NCI-H446 (cell line): ENCODE measurements at places on chromosomes 12 and 14.

- DNase-seq: no peak
Observed at GRCh38 chr12:80821513-80822000, 104.8 kb downstream of the MYF5 start.

GRCh38 chr12:44972746-44973421 lies 78.0 kb downstream of the DBX2 start:
- DNase-seq: peak; percentile 9

DNA sequence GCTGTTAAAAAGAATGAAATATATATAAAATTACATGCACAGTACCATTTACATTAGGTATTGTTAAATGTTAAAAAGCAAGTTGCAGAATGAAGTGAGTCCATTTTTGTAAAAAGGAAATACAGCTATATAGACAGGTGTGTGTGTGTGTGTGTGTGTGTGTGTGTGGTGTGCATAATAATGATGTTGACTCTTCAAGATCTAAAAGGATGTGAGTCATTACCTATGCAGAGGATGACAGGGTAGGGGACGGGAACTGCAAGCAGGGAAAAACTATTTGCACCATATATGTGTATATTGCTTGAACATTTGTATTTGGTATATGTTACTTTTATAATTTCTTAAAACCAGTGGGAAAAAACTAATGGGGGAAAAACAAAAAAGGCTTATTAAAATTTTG lies 3.1 kb downstream of the C14orf39 start:
- no peak for DNase-seq

DNA sequence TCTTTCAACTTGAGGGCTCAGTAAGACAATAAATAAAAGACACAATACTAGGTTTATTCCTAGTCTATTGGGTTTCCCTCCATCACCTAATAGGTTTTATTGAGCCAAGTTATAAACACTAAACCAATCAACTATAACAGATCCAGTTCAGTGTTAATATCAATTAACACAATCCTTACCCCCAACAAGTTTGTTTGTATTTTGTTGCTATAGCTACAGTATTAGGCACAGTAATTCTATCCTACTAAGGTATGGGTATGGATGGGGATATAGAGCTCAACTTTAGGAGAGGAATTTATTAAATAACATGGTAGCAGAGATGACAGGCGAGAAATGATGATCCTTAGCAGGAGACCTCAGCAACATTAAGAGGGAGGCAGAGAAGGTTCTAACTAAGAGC lies 13.3 kb downstream of the PPP4R3A start:
- no peak for DNase-seq

DNA sequence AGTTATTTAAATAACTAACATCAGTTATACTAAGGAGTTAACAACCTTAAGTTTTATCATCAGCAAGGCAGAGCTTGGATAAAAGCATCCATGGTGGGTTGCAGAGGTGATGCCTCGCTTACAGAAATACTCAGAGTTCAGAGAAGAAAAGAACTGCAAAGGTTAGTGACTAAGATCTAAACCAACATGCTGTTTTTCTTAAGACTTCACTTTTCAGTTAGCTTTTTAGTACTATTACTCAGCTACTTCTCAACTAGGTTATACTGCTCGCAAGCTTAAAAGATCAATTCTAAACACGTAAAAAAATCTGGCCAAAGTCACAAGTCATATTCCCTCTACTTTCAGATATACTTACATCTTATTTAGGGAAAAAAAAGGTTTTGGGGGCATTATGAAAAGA lies 2.8 kb downstream of the PPP1CC start:
- DNase-seq: no peak

GRCh38 chr12:52415870-52416750 lies 10.0 kb upstream of the KRT82 start:
- DNase-seq: no peak

DNA sequence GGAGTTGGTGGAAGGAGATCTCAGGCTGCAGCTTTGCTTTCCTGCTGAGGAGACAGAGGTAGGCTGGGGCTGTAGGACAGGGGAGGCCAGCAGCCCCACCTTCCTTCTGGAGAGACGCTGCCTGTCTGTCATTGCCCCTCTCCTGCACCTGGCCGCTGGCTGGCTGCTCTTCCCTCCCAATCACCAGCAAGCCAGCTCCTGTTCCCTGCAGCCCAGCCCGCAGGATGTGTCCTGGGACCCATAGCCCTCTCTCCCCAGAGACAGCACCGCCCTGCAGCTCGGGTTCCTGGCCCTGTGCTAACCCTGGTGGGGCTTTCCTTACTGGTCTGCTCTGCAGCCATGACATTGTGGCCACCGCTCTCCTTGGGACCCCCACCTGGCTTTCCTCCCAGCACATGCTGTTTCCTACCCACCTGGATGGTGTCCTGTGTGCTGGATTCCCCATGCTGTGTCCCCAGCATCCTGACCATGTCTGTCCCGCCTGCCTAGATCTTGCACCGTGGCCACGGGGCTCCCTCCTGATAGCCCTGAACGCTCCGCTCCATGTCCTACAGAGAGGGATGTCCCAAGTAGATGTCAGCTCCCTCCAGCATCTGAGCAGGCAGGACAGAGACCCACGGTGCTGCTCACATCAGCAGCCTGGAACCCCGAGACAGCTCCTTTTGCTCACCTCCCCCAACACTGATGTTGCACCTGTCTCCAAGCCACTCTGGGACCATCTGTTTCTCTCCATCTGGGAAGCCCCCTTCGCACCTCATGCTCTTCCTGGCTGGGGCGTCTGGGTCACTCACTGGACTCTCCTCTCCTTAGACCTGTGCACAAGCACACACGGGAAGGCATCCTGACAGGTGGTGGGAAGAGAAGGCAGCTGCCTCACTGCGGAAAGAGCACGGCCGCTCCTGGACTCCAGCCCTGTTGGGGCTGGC lies 1.1 kb upstream of the MTA1 start:
- DNase-seq: no peak

- DNase-seq: peak; percentile 4
Observed at GRCh38 chr12:50929831-50930230, 22.5 kb upstream of the HIGD1C start.

GRCh38 chr12:38872561-38872960 lies 32.8 kb downstream of the CPNE8 start:
- DNase-seq: no peak

DNA sequence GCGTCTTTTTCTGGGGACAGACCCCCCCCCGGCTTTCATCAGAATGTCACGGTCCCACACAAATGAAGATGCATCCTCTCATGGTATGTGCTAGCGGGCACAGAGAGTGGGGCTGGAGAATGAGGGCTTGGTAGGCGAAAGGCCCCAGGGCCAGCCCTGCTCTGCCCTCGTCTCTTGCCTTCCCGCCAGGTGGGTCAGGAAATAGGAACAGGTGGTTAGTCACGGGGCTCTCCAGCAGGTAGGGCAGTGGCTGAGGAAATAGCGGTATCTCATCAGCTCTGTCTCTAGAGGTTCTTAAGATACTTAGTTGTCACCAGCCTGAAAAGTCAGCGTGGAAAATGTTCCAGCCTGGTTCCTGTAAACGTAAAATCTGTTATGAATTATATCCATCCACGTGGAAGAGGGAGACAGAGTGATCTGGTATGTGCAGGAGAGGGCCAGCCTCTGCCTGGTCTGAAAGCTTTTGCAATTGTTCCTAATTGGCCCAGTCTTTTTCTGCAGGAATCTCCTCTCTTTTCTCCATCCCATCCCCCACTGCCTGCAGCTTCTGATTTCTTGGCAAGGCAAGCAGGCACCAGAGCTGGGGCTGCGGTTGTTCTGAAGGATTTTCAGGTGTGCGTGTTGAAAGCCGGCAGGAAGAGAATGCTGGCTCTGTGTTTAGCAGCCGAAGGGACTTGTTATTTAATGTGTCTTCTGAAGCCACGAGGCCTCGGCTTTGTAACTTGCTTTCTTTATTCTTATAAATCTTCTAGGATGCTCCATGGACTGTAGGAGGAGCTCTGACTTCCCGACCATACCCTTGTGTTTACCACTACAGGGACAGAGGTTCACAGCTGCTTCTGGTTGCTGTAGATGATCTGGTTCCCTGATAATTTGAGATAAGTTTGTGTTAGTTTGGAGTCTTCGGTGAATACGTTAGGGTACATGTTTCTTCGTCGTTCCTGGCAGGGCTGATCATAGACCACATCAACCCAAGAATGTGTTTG lies 131.1 kb downstream of the CACNA1C start:
- no peak for DNase-seq

DNA sequence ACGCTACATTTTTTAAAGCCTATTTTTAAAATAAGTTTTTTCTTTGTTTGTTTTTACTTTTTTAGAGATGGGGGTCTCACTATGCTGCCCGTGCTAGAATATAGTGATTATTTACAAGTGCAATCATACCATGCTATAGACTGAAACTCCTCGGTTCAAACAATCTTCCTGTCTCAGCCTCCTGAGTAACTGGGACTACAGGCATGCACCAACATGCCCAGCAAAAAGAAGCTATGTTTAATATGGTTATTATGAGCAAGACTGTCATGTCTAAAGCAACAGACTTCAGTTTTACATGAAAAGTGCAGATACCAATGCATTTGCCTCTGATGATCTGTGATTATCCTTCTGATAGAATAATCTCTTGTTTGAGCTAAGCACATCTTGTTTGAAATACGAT lies 45.6 kb upstream of the SGPP1 start:
- DNase-seq: no peak

DNA sequence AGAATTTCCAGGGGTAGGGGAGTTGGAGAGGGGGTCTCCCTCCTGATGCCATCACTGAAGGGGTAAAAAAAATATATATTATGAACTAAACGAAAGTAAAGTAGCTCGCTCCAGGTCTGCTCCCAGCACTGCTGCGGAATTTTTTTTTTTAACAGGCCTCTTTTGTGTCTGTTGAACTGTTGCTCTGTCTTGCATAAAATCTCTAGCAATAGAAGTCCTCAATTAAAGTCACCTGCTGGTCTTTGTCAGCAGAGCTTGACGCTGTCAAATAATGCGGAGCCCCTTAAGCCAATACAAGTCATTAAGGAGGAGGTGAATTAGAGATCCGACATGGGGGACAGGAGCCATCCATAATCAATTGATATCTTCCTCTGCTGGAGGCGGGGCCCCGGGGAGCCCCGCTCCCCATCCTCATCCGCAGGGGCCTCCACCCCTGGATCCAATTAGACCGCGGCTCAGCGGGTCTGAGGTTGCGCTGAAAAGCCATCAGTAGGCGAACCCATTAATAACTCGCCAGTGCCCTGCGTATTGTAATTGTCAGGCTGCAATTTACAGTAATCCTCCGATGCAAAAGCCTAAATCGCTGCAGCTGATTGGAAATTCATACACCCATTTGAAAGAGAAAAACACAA lies 85.6 kb downstream of the DICER1 start:
- no peak for DNase-seq
